ENCODE measurements at places on chromosomes 2 and 18. TPM values are rescaled to one million over a fixed set of nuclear protein-coding genes. Genes with fewer than 3 reads are reported as not detected.

The ATP6V1C2 gene
- not detected for total RNA-seq

GRCh38 chr18:55857956-55858355 lies 270.0 kb upstream of the TCF4 start:
- no peak for ATAC-seq

- no peak for ATAC-seq
Observed at GRCh38 chr2:98773169-98773568, 42.2 kb upstream of the MGAT4A start.

The ACADL gene
- not detected for total RNA-seq

All from activated T-helper 17 cell treated with anti-CD3 and anti-CD28 coated beads, Interleukin-2, amount 50 U/mL, for 72 hours (primary cell).